ENCODE measurements at places on chromosomes 3 and 15.
A peak's percentile ranks its signal among the peaks of the same experiment; 100 is the strongest.

DNA sequence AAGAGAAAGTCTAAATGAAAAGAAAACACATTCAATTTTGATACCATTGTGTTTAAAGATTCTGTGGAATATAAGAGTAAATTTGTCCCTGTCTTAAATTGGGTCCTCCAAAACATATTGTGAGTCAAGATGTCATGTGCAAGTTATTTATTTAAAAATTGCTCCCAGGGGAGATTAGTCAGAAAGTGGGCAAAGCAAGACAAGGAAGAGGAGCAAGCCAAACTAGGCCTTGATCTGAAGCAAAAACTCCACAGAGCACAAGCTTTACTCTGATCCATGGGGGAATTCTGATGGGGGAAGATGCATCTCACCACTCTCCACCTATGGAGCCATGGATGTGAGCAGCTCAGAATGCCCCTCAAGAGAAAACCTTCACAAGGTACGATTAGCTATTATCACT, 342.8 kb upstream of the IL12A start:
- no peak overlapping the region for H3K4me3 ChIP-seq
- no peaks in the 10 kb centered on the region for H3K36me3 ChIP-seq
- no peak for DNase-seq
- no peak overlapping the region for H3K27ac ChIP-seq
- H3K27me3 ChIP-seq: no peaks in the 10 kb centered on the region

DNA sequence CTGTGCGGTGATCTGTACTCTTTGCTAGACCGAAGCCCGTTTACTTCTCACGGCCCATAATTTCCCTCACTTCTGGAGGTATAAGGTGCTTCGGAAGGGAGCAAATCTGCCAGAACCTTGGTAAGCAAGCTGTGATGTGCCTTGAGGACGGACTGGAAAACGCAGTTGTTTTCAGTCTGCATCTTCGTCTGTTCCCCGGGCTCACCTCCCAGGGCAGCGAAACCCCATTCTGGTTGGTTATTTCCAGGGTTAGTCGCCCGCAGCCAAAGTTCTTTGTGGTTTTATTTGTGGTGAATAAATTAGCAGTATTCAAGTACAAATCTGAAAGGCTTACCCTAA, 401 bp downstream of the RAMAC start:
- peaks cover 6% of the 10 kb centered on the region for H3K36me3 ChIP-seq
- H3K4me3 ChIP-seq: peak overlapping the region; percentile 62
- H3K27ac ChIP-seq: peak overlapping the region; percentile 82
- peaks cover 7% of the 10 kb centered on the region for H3K4me1 ChIP-seq
- no peak for DNase-seq

GRCh38 chr3:143255739-143256138, 136.2 kb downstream of the CHST2 start:
- H3K4me1 ChIP-seq: no peaks in the 10 kb centered on the region
- no peak overlapping the region for H3K27ac ChIP-seq
- H3K36me3 ChIP-seq: no peaks in the 10 kb centered on the region
- H3K4me3 ChIP-seq: no peak overlapping the region
- no peak for DNase-seq
- H3K27me3 ChIP-seq: no peaks in the 10 kb centered on the region

DNA sequence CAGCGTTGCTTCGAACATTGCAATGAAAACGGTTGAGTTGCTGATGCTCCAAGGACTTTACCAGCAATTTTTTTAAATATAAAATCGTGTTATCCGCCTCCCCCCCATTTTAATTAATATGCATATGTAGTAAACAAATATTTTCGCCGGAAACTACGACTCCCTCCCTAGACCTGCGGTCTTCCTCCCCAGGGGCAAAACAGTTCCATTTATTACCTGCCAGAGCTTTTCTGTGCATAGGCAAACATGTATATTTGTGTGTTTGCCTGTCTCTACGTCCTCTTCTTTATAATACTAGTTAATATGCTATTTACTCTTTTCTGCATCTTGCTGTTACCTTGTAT, 593 bp upstream of the RSL24D1 start:
- peaks cover 4% of the 10 kb centered on the region for H3K4me1 ChIP-seq
- H3K27me3 ChIP-seq: no peaks in the 10 kb centered on the region
- H3K36me3 ChIP-seq: no peaks in the 10 kb centered on the region
- H3K27ac ChIP-seq: peak overlapping the region; percentile 94
- peak overlapping the region; percentile 91 for H3K4me3 ChIP-seq
- no peak for DNase-seq

DNA sequence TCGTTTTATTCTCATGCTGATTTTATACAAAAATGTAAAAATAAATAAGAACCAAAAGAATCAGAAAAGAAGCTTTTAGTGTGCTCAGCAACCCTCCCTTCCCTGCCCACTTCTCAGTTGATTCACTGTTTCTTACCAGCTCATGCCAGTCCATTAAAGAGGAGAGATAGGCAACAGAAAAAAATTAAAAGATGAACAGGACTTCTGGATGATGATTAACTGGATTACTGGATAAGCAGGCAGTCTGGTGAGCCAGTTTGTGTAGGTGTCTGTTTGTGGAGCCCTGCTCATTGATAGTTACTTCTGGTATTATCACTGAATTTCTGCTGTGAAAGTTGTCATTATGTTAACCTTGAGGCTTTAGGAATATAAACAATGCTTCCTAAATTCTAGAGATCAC, 15.1 kb upstream of the GPR171 start:
- DNase-seq: no peak
- H3K4me3 ChIP-seq: no peak overlapping the region
- H3K4me1 ChIP-seq: no peaks in the 10 kb centered on the region
- H3K27me3 ChIP-seq: no peaks in the 10 kb centered on the region
- H3K36me3 ChIP-seq: peaks cover 3% of the 10 kb centered on the region

DNA sequence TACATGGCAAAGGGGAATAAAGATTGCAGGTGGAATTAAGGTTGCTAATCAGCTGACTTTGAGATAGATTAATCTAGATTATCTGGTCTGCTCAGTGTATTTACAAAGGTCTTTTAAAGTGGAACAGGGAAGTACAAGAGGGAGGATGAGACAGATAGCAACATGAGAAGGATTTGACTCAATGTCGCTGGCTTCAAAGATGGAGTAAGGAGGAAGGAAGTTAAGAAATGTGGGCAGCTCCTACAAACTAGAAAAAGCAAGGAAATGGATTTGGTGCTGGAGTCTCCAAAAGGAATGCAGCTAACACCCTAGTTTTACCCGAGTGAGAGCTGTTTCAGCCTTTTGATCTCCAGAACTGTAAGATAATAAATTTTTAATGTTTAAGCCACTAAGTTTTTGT, 180.7 kb upstream of the TTC14 start:
- DNase-seq: no peak
- H3K4me1 ChIP-seq: no peaks in the 10 kb centered on the region
- no peaks in the 10 kb centered on the region for H3K36me3 ChIP-seq
- H3K4me3 ChIP-seq: no peak overlapping the region
- no peak overlapping the region for H3K27ac ChIP-seq

GRCh38 chr15:72423256-72423655, 25.2 kb downstream of the TMEM202 start:
- no peaks in the 10 kb centered on the region for H3K36me3 ChIP-seq
- H3K27ac ChIP-seq: no peak overlapping the region
- no peak overlapping the region for H3K4me3 ChIP-seq

- no peak overlapping the region for H3K4me3 ChIP-seq
- H3K36me3 ChIP-seq: peaks cover 22% of the 10 kb centered on the region
- H3K4me1 ChIP-seq: no peaks in the 10 kb centered on the region
Observed at GRCh38 chr3:52490939-52491526, 4.1 kb upstream of the STAB1 start.

DNA sequence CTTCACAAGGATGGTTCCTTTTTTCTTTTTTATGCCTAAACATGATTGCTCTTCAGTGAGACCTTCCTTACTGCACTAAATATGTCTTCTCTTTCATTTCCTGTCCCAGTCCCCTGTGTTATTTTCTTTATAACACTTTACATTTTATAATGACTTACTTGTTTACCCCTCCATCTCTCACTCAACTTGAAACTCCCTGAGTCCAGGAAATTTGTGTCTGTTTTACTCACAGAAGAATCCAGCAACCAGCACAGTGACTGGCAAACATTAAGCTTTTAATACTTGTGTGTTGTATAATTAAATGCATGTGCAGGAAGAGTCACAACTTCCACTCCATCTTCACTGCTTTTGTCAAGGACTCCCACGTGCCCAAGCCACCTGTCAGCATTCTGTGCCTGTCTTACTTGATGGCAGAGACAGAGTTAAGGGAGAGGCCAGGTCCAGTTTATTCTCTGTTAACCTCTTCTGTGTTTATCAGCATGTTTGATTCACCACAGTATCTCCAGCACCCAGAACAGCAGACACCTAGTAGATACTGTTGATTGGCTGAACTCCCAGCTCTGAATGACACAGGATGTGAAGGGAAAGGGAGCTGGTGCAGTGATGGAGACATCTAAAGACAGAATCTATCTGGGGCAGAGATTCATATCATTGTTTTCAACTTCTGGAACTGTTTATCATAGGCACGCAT, 42.8 kb downstream of the SSR3 start:
- H3K4me3 ChIP-seq: no peak overlapping the region
- H3K27ac ChIP-seq: no peak overlapping the region
- no peak for DNase-seq
- H3K27me3 ChIP-seq: no peaks in the 10 kb centered on the region

DNA sequence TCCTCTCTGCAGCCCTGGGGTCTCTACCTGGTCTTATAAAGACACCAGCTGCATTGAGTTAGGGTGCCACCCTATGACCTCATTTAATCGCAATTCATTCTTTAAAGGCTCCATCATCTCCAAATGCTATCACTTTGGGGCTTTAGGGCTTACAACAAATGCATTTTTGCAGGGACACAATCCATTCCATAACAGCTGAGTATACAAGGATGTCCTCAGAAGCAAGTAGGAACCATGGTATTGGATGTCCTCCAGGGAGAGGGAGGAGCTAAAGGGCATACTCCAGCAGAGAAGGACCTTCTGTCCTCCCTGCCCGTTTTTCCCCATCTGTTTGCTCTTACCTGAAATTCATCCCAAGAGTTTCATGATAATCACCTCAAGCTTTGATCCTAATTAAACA, 30.3 kb downstream of the UMPS start:
- no peaks in the 10 kb centered on the region for H3K4me1 ChIP-seq
- H3K36me3 ChIP-seq: peaks cover 33% of the 10 kb centered on the region
- DNase-seq: no peak
- no peaks in the 10 kb centered on the region for H3K27me3 ChIP-seq
- H3K4me3 ChIP-seq: no peak overlapping the region

- no peaks in the 10 kb centered on the region for H3K36me3 ChIP-seq
- no peak overlapping the region for H3K4me3 ChIP-seq
- no peak overlapping the region for H3K27ac ChIP-seq
- H3K4me1 ChIP-seq: no peaks in the 10 kb centered on the region
- no peaks in the 10 kb centered on the region for H3K27me3 ChIP-seq
Observed at GRCh38 chr3:74302281-74302680, 312.2 kb downstream of the CNTN3 start.

GRCh38 chr15:49239105-49239504, 69.1 kb downstream of the GALK2 start:
- no peaks in the 10 kb centered on the region for H3K4me1 ChIP-seq
- H3K4me3 ChIP-seq: no peak overlapping the region
- H3K27me3 ChIP-seq: no peaks in the 10 kb centered on the region
- no peak overlapping the region for H3K27ac ChIP-seq

GRCh38 chr3:36991923-36992805, 767 bp downstream of the EPM2AIP1 start:
- no peaks in the 10 kb centered on the region for H3K36me3 ChIP-seq
- H3K27me3 ChIP-seq: no peaks in the 10 kb centered on the region
- H3K4me1 ChIP-seq: peaks cover 13% of the 10 kb centered on the region
- peak overlapping the region; percentile 98 for H3K27ac ChIP-seq
- DNase-seq: no peak
- H3K4me3 ChIP-seq: peak overlapping the region; percentile 66

- H3K4me3 ChIP-seq: no peak overlapping the region
- DNase-seq: no peak
- peak overlapping the region; percentile 86 for H3K27ac ChIP-seq
- no peaks in the 10 kb centered on the region for H3K4me1 ChIP-seq
- H3K36me3 ChIP-seq: no peaks in the 10 kb centered on the region
- no peaks in the 10 kb centered on the region for H3K27me3 ChIP-seq
Observed at GRCh38 chr15:38671675-38672254, 107.2 kb upstream of the RASGRP1 start.

DNA sequence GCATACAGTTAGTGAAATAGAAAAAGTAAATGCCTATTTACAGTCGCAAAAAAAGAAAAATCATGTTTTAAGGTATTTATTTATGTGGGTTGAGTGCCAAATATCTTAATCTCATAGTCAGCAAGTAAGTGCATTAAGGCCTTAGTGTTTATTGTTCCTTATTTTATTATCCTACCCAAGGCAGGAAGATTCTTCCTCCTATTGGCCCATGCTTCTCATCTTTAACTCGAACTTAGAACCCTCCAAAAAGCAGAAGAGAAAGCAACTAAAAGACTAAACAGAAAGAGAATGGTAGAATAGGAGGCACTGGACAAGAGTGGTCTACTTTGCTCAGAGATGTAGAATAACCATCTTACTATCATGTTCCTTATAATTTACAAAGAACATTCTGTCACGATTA, 7.5 kb downstream of the RFX7 start:
- H3K27ac ChIP-seq: no peak overlapping the region
- no peak for DNase-seq
- H3K27me3 ChIP-seq: no peaks in the 10 kb centered on the region
- H3K4me1 ChIP-seq: no peaks in the 10 kb centered on the region

DNA sequence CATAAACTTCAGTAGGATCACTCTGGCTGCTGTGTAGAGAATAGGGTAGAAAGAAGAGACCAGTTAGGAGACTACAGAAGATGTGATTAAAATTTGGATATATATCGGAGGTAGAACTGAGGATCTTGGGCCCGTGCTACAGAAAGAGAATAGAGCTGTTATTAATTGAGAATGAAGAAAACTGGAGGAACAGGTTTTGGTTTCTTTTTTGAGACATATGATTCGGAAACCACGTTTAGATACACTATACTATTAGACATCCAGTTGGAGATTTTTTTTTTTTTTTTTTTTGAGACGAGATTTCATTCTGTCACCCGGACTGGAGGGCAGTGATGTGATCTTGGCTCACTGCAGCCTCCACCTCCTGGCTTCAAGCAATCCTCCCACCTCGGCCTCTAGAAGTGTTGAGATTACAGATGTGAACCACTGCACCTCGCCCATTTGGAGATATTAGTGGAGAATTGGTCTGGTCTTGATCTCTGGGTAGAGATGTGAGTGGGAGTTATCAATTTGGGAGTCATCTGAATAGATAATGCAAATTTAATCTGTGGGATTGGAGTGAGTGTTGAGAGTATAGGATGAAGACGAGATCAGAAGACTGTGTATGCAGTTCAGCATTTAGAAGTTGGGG, 50.9 kb downstream of the TCF12 start:
- no peaks in the 10 kb centered on the region for H3K36me3 ChIP-seq
- no peaks in the 10 kb centered on the region for H3K27me3 ChIP-seq
- no peak overlapping the region for H3K27ac ChIP-seq
- peaks cover 21% of the 10 kb centered on the region for H3K4me1 ChIP-seq
- H3K4me3 ChIP-seq: no peak overlapping the region
- DNase-seq: peak; percentile 51

GRCh38 chr3:56918111-56918568, 116.4 kb upstream of the ARHGEF3 start:
- H3K4me3 ChIP-seq: no peak overlapping the region
- no peak for DNase-seq
- H3K27me3 ChIP-seq: peaks cover 7% of the 10 kb centered on the region
- no peaks in the 10 kb centered on the region for H3K36me3 ChIP-seq
